Liver (tissue), 10 donors: ENCODE measurements at places on chromosomes 1 and 21.

DNA sequence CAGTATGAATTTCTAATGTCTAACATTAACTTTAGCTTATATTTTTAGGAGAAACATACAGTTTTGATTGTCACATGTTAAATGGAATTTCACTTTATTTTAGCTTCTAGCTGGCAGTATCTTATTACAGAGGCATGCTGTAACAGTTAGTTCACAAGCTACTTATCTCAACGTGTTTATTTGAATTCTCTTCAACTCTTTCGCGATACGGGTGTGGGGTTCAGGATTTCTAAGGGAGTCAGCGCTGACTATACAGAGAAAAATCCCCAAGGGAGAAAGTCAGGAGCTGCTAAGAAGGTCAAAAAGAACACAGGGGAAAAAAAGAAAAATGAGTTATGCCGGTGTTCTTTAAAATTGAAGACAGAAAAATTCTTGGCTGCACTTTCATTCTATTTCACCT is 296.2 kb downstream of the VAV3 start:
- DNase-seq = no peak

DNA sequence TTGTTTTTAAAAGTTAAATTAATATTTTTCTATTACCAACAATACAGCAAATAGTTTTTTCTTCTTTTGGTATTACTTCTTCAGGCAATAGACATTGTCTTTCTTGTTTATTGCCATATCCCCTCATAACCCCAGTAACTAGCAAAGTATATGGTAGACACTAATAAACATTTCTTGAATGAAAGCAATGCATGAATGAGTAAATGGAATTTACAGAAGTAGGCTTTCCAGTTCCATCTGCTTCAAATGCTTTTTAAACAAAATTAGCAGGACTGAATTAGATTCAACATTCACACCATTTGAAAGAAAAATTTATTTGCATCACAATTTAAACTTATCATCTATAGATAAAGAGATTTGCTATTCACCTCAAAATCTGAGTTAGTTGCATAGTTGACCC is 5.6 kb upstream of the DR1 start:
- DNase-seq = no peak

DNA sequence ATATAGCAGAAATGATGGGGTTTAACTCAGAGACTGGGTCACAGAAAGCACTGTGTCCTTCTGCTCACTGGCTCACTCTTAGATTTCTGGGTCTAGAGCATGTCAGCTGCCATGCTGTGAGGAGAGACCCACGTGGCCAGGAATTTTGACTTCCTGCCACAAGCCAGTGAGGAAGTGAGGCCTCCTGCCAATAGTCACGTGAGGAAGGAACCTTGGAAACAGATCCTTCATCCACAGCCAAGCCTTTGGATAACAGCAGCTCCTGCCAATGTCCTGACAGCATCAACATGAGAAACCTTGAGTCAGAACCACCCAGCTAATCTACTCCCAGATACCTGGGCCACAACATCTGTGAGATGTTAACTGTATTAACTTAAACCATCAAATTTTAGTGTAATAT is 114.5 kb upstream of the PLPPR5 start:
- DNase-seq = no peak

DNA sequence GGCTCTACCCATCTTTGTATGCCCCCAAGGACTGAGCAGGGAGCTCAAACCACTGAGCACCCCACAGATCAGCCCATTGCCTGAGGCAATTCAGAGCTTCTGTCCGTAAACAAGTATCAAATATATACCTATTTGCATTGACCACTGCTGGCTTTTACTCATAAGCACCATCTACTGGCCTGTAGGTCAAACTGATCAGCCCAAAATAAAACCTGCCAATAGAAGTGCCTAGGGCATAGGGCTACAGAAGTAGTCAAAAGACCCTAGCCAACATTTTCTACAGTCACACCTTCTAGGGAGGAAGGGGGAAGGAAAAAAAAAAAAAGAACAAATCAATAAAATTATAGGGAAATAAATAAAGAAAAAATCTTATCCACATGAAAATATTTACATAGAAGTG is 5.3 kb upstream of the LCE3D start:
- no peak for DNase-seq

DNA sequence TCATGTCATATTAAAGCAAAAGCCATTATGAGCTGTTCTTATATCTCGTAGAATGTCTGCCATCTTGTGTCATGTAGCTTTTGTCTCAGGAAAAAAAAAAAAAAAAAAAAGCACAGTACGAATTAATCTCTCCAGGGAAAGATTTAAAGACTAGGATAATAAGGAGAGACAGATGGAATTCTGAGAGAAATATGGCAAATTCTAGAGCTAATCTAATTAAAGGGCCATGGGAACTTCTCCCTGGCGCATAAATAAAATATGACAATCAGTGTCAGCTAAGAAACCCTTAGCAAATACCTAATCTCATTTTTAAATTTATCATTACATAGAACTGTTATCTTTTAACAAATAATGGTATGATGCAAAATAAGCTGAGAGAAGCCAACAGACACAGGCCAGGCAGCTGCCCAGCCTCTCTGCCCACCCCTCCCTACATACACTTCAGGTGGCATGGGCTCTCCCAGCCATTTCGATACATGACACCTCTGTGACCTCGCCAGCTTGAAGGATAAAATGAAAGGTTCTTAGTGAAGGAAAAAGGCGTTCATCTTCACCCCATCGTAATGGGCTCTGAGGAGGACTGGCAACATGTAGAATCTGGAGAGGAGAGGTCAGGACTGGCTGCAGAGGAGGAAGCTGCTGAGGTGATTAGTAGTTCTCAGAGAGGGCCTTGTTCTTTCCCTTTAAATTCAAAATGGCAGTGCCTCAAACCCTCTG is 39.8 kb downstream of the DISC1 start:
- DNase-seq = no peak

DNA sequence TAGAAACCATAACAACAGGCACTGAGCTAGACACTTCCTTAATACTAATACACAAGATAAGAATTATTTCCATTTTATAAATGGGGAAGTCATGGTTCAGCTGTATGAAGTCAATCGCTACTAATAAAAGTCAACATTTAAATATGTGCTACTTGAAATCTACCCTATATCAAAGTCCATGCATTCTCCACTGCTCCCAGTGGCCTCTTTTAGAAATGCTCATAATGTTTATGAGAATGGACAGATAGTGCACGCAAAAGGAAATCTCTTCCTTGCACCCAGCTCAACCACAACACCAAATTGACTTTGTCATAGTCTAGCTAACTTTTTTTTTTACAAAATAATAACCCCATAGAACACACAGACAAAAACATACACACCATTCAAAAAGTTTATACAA is 281.7 kb upstream of the CXADR start:
- DNase-seq = no peak

GRCh38 chr1:21608798-21609197 is 60.4 kb downstream of the RAP1GAP start:
- no peak for DNase-seq

DNA sequence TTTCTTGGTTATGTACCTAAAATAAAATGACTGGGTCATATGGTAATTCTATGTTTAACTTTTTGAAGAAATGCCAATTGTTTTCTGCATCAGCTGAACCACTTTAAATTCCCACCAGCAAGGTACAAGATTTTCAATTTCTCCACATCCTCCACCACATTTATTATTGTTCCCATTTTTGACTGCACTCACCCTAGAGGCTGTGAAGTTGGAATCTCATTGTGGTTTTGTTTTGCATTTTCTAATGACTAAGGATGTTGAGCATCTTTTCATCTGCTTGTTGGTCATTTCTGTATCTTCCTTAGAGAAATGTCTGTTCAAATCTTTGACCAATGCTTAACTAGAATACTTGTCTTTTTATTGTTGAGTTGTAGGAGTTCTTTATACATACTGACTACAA is 72.5 kb downstream of the ASTN1 start:
- no peak for DNase-seq

DNA sequence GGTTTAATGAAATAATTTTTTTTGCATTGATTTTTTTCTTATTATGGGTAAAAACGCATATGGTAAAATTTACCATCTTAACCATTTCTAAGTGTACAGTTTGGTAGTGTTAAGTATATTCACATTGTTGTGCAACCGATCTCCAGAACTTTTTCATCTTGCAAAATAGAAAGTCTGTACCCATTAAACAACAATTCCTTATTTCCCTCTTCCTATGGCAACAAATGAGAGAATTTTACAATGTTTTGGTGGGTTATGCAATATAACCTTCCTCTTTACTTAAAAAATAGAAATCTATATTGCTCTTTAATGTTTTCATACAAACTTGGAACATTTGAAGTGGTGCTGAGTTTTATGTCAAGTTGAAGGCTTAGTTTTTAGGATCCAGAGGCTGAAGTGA is 26.6 kb downstream of the MAP3K7CL start:
- DNase-seq = no peak

DNA sequence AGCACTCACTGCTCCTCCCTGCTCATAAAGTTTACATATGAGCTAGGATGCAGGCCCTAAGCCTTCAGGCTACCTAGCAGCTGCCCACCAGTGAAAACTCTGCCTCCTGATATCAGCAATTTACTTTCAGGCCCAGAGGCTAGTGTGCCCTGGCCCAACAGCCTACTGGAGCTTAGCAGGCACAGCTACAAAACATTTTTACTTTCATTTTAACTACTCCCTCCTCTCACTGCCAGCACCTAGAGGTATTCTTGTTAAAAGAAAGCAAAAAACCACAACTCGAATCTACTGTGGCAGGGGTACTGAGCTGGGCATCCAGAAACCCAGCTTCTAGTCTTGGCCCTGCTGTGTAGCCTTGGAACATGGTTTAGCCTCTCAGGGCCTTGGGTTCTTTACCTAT is 5.8 kb upstream of the LORICRIN start:
- DNase-seq = no peak

DNA sequence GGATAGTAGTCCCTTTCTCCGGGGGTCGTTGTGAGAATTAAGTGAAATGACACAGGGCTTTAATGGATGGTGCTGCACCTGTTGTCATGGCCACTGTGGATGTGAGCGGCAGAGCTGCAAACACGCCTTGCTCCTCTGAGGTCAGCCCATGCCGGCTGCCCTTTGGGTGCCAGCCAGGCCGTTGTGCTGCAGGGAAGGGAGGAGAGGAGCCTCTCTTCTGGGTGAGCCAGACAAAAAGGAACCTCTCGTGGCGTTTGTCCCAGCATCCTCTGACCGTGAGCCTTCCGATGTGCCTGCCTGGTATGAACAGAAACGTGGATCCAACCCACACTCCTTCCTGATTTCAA is 383.0 kb upstream of the VAMP3 start:
- peak; percentile 2 for DNase-seq

GRCh38 chr1:50095716-50096115 is 13.0 kb upstream of the ELAVL4 start:
- DNase-seq = no peak

GRCh38 chr1:164559342-164560051 is 513 bp downstream of the PBX1 start:
- DNase-seq = peak; percentile 54

DNA sequence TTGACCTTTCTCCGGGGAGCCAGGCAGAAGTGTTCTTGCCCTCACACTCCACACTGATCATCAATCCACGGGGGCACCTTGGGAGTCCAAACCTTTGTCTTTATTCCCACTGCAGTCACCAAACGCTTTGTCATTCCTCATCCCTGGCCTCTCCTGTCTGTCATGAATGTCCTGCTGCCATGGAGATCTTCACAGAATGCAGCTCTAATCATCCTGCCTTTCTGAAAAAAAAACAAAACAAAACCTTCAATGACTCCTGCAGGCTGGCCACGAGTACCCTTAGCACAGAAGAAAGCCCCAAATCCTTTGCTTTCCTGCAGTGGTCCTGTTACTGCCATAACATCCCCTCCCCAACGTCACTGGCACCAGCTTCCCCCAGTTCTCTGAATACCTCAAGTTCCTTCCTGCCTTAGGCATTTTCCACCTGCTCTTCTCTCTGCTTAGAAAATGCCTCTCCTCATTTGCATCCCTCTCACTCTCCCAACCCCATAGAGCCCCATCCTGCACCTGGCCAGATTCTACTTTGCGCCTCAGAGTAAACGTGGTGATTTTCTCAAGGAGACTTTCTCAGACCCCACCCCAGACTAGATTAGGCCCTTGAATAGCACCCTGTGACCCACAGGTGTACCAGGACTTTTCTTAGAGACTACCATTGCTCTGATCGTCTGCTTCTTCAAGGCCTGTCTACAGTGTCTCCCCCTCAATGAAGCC is 131.2 kb downstream of the AK5 start:
- no peak for DNase-seq

DNA sequence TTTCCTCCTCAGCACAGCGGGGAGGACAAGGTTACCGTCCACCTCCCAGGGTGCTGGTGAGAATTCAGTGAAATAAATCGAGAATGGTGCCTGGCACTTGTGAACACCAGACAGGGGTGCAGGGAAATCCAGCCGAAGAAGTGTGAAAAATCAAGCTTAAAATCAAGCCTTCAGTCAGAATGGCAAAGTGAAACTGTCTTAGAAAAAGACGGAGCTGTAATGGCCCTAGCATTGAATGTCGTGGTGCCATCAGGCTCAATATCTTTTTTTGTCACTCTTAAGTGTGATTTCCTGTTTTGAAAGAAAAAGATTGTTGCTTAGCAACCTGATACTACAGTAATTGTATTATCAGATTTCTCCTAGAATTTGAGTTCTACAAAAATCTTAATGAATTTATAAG is 22.1 kb downstream of the EDARADD start:
- no peak for DNase-seq

GRCh38 chr1:13788795-13789194 is 88.8 kb downstream of the PRDM2 start:
- DNase-seq = no peak

DNA sequence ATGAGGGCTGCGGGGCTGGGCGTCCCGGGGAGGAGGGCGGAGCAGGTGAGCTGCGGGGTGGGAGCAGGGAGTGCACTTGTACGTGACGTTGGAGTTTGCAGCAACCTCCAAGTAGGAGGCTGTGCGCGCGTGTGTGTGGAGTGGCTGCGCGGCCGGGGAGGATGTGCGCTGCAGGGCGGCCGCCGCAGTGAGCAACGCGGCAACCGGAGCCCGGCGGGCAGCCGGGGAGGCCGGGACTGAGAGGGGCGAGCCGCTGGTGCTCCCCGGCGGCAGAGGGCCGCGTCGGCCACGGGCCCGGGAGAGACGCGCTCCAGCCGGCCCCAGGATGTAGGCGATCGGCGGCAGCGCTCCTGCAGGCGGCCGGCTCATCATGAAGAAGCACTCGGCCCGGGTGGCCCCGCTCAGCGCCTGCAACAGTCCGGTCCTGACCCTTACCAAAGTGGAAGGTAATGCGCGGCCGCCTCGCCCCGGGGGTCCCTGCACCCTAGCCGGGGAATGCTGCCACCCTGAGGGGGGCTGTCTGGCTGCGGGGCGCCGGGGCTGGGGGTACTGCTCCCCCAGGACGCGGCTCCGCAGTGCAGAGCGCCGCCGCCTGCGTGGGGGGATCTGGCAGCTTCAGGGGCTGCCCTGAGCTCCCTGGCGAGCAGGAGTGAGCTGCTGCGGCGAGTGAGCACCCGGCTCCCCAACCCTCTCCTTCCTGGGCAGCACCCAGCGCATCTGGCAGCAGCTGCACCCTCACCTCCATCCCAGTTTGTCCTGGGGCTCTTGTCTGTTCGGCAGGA is 158.9 kb upstream of the COA6 start:
- DNase-seq = peak; percentile 39

GRCh38 chr1:181077576-181078242 is 10.8 kb upstream of the IER5 start:
- no peak for DNase-seq

GRCh38 chr21:28229814-28230213 is 762.9 kb downstream of the LTN1 start:
- no peak for DNase-seq

- DNase-seq = no peak
Measured at GRCh38 chr1:202210969-202211368, 17.4 kb downstream of the LGR6 start.

GRCh38 chr1:168348146-168348709 is 67.6 kb downstream of the TBX19 start:
- DNase-seq = no peak

- no peak for DNase-seq
Measured at GRCh38 chr1:46455951-46456350, 33.7 kb upstream of the DMBX1 start.
